ENCODE measurements at places on chromosomes 5 and 9. TPM values are rescaled to one million over a fixed set of nuclear protein-coding genes. Genes with fewer than 3 reads are reported as not detected.

- peaks cover 26% of the 10 kb centered on the region for H3K4me1 ChIP-seq
- no peaks in the 10 kb centered on the region for H3K27me3 ChIP-seq
- H3K4me3 ChIP-seq = no peak overlapping the region
- no peaks in the 10 kb centered on the region for H3K36me3 ChIP-seq
These were observed 102.9 kb downstream of the MARCHF3 start for GRCh38 chr5:126927429-126927828.

- H3K27me3 ChIP-seq = no peaks in the 10 kb centered on the region
- peak overlapping the region; percentile 76 for H3K27ac ChIP-seq
- H3K4me3 ChIP-seq = no peak overlapping the region
- no peaks in the 10 kb centered on the region for H3K36me3 ChIP-seq
These were observed 30.3 kb downstream of the ANGPTL2 start for GRCh38 chr9:127092041-127092608.

- peaks cover 28% of the 10 kb centered on the region for H3K4me1 ChIP-seq
- H3K4me3 ChIP-seq = peak overlapping the region; percentile 79
- peak; percentile 54 for DNase-seq
- H3K36me3 ChIP-seq = no peaks in the 10 kb centered on the region
- H3K27ac ChIP-seq = no peak overlapping the region
- peaks cover 25% of the 10 kb centered on the region for H3K27me3 ChIP-seq
These were observed 125.1 kb downstream of the PDE4D start for GRCh38 chr5:59768152-59769040.

- H3K27me3 ChIP-seq = peaks cover 57% of the 10 kb centered on the region
- H3K36me3 ChIP-seq = no peaks in the 10 kb centered on the region
- peak; percentile 84 for DNase-seq
- H3K4me1 ChIP-seq = peaks cover 51% of the 10 kb centered on the region
These were observed at the start of gene GSN for GRCh38 chr9:121267689-121268597. GSN (plus strand) TSS chr9:121268162; CDS start chr9:121301972, 33,810 bp downstream.

DNA sequence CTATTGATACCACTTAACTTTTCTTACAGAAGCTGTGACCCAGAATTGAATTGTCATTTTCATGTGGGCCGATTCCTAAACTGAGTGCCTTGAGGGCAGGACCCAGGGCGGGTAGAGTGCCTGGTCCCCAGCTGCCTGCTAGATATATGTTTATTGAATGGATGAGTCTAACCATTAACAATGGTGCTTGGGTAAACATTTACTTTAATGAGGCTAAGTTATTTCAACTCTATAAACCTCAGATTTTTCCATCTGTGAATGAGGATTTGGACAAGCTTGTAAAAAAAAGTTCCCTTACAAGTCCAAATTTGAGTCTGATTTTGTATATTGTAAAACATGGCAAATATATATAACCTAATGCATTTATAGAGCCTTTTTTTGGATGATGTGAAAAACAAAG is 181.8 kb upstream of the ELL2 start:
- no peak overlapping the region for H3K27ac ChIP-seq
- no peaks in the 10 kb centered on the region for H3K27me3 ChIP-seq
- peaks cover 42% of the 10 kb centered on the region for H3K4me1 ChIP-seq
- H3K4me3 ChIP-seq = no peak overlapping the region

DNA sequence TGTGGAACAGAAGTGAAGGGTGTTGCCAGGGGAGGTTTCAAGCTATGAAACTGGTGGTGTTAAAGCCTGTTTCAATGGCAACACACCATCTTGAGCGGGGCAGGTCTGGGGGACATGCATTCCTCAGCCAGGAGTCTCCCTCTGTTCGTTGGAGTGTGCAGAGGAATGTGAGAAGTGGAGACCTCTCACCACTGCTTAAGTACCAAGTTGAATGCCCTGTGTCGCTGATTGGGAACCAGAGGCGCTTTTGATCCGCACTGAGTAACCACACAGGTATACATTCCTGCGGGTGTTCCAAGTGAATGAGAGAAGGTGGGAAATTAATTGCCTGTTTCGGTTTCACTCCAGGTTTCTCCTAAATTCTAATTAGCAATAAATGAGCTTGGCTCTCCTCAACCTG is 99.4 kb downstream of the LIX1 start:
- no peaks in the 10 kb centered on the region for H3K36me3 ChIP-seq
- no peaks in the 10 kb centered on the region for H3K27me3 ChIP-seq
- no peak for DNase-seq
- no peak overlapping the region for H3K4me3 ChIP-seq
- H3K4me1 ChIP-seq = peaks cover 35% of the 10 kb centered on the region

DNA sequence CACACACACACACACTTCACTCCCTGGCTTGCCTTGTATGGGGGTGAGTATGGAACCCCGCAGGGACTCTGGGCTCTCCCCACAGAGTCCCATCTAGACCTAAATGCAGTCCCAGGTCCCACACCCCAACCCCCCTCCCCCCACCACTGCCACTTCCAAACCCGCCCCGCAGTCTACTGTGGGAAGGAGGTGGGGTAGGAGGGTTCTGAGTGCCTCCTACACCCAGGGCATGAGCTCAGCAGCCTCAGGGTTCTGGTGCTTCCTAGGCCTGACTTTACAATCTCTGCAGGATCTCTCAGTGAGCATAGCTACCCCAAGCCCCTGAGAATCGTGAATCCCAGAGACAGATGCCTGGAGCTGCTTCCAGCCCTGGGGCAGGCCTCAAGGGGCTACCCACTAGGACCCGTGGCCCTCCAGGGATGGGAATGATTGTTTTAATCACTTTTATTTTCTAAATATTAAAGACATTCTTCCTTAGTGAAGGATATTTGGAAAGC is 1.5 kb upstream of the NACC2 start:
- H3K27ac ChIP-seq = no peak overlapping the region
- no peaks in the 10 kb centered on the region for H3K36me3 ChIP-seq
- H3K4me3 ChIP-seq = peak overlapping the region; percentile 55
- peaks cover 43% of the 10 kb centered on the region for H3K27me3 ChIP-seq

- H3K36me3 ChIP-seq = peaks cover 16% of the 10 kb centered on the region
- peaks cover 3% of the 10 kb centered on the region for H3K4me1 ChIP-seq
- DNase-seq = no peak
- H3K27me3 ChIP-seq = no peaks in the 10 kb centered on the region
- no peak overlapping the region for H3K27ac ChIP-seq
These were observed 52.1 kb upstream of the RGMB start for GRCh38 chr5:98721231-98721928.

GRCh38 chr5:163347671-163348070 is 89.7 kb upstream of the CCNG1 start:
- no peak overlapping the region for H3K27ac ChIP-seq
- H3K36me3 ChIP-seq = no peaks in the 10 kb centered on the region
- H3K4me3 ChIP-seq = no peak overlapping the region
- H3K4me1 ChIP-seq = peaks cover 23% of the 10 kb centered on the region
- DNase-seq = peak; percentile 72

GRCh38 chr9:98147582-98147981 is 28.6 kb upstream of the TRIM14 start:
- H3K36me3 ChIP-seq = 0 out of 2 replicates have a peak, but pooled peaks cover 8% of the 10 kb centered on the region
- H3K4me3 ChIP-seq = no peak overlapping the region
- H3K4me1 ChIP-seq = no peaks in the 10 kb centered on the region

GRCh38 chr9:77954013-77954665 is 77.5 kb downstream of the GNAQ start:
- H3K4me1 ChIP-seq = peaks cover 84% of the 10 kb centered on the region
- no peaks in the 10 kb centered on the region for H3K27me3 ChIP-seq
- no peaks in the 10 kb centered on the region for H3K36me3 ChIP-seq
- peak overlapping the region; percentile 55 for H3K27ac ChIP-seq
- DNase-seq = no peak

GRCh38 chr5:80255431-80255810 is 427 bp downstream of the SERINC5 start:
- peak overlapping the region; percentile 93 for H3K4me3 ChIP-seq
- H3K4me1 ChIP-seq = peaks cover 64% of the 10 kb centered on the region

DNA sequence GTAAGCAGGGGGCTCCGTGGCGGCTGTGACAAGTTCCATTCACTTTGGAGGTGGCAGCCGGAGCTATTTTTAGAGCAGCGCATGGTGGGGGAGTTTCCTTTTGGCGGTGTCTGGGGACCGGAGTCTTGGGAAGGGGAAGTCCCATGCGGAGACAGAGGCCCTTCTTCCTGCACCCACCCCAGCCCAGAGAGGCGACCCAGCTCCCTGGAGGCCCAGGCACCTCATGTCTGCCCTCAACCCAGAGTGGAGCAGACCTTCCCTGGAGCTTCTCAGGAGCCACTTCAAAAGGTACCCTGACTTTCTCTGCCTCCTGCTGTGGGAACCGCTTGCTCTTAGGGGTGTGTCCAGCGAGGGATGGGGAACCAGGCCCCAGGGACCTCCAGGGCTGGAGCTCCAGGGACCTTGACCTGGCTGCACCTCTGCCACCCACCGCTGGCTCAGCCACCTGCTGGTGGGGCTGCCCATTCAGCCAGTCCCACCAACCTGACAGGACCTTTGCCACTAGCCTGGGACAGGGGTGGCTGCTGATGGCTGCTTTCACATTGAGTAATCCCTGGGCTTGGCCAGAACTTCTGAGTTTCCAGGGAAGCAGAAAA is 34.1 kb downstream of the NEK6 start:
- no peak overlapping the region for H3K4me3 ChIP-seq
- H3K27ac ChIP-seq = no peak overlapping the region
- H3K4me1 ChIP-seq = peaks cover 16% of the 10 kb centered on the region
- DNase-seq = no peak

DNA sequence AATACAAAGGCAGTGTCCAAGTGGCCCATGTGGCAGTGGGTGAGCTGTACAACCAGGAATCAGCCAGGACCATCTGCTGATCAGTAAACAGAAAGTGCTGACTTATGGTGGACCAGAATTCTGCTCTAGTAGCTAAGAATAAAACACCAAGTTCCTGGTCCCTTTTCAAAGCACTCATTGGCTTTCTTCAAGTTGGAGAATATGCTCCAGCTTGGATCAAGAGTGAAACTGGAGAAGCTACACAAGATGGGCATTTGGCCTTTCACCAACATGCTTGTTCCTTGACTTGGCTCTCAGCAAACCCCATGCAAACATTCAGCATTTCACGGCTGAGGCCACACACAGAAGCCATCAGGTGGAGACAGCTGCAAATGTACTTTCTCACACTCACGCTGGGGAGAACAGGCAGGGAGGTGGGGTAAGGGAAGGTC is 32.1 kb downstream of the MARCHF3 start:
- H3K4me1 ChIP-seq = peaks cover 17% of the 10 kb centered on the region
- no peak overlapping the region for H3K27ac ChIP-seq
- H3K4me3 ChIP-seq = no peak overlapping the region

GRCh38 chr9:1941989-1942388 is 73.2 kb upstream of the SMARCA2 start:
- no peaks in the 10 kb centered on the region for H3K27me3 ChIP-seq
- no peak for DNase-seq
- no peaks in the 10 kb centered on the region for H3K36me3 ChIP-seq
- no peaks in the 10 kb centered on the region for H3K4me1 ChIP-seq
- H3K27ac ChIP-seq = no peak overlapping the region
- H3K4me3 ChIP-seq = no peak overlapping the region

- peak overlapping the region; percentile 62 for H3K4me3 ChIP-seq
- H3K36me3 ChIP-seq = no peaks in the 10 kb centered on the region
- peaks cover 46% of the 10 kb centered on the region for H3K4me1 ChIP-seq
- H3K27me3 ChIP-seq = peaks cover 99% of the 10 kb centered on the region
These were observed 6.9 kb upstream of the OTP start for GRCh38 chr5:77645158-77645994.

DNA sequence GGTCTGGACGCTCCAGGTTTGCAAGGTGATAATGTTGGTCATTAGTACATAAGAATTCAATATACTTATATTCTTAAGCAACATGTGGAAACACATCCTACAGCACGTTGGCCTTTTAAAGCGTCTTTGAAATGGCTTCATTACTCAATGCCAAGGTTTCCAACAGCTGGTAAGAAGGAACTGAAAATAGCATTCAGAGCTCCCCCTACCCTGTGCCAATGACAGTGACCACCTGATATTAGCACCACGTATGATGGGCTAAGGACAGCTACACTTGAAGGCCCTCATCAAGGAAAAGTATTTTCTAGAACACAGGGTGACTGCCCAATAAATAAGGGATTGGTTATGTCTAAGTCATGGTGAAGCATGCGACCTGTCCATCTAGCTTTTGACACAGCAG is 9.9 kb downstream of the ZNF622 start:
- H3K36me3 ChIP-seq = peaks cover 52% of the 10 kb centered on the region
- DNase-seq = no peak
- no peak overlapping the region for H3K27ac ChIP-seq
- H3K4me1 ChIP-seq = peaks cover 8% of the 10 kb centered on the region
- no peak overlapping the region for H3K4me3 ChIP-seq

DNA sequence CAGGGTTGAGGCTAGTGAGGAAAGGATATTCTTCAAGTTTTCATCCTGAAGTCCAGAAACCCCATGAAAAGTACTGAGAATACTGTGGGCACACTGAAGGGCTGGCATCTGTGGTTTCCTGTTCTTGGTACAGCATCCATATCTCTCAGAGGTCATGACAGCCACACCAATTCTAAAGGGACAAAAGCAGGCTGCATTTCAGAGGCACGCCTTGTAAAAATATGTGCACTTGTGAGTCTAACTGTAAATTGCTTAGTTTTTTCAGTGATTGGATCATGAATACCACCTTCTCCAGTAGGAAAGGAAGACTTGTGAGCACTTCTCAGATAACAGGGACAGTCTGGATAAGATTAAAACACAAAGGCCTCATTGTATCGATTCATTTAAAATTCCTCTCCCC is 230.9 kb downstream of the NTRK2 start:
- DNase-seq = no peak
- H3K4me3 ChIP-seq = no peak overlapping the region
- no peaks in the 10 kb centered on the region for H3K27me3 ChIP-seq
- H3K27ac ChIP-seq = no peak overlapping the region
- no peaks in the 10 kb centered on the region for H3K36me3 ChIP-seq

- H3K27me3 ChIP-seq = no peaks in the 10 kb centered on the region
- H3K4me3 ChIP-seq = no peak overlapping the region
- peaks cover 12% of the 10 kb centered on the region for H3K4me1 ChIP-seq
- H3K27ac ChIP-seq = no peak overlapping the region
- peaks cover 2% of the 10 kb centered on the region for H3K36me3 ChIP-seq
These were observed 28.3 kb upstream of the SPIN1 start for GRCh38 chr9:88359974-88360373.

GRCh38 chr5:35103637-35104299 is 56.0 kb upstream of the AGXT2 start:
- no peak overlapping the region for H3K27ac ChIP-seq
- DNase-seq = no peak
- no peaks in the 10 kb centered on the region for H3K27me3 ChIP-seq
- peaks cover 5% of the 10 kb centered on the region for H3K36me3 ChIP-seq
- no peak overlapping the region for H3K4me3 ChIP-seq
- peaks cover 10% of the 10 kb centered on the region for H3K4me1 ChIP-seq

DNA sequence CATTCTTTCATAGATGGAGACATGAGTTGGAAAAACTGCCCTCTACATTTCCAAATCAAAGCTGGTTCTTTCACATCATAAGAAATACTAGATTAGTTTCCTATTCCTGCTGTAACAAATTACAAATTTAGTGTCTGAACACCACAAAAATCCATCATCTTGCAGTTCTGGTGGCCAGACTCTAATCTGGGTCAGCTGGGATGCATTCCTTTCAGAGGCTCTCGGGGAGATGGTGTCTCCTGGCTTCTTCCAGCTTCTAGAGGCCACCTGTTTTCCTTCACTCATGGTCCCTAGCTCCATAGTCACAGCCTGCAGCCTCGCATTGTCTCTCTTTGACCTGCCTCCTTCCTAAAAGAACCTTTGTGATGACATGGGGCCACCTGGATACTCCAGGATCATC is 65.2 kb downstream of the RETREG1 start:
- H3K4me1 ChIP-seq = peaks cover 6% of the 10 kb centered on the region
- no peaks in the 10 kb centered on the region for H3K27me3 ChIP-seq
- DNase-seq = no peak
- no peak overlapping the region for H3K4me3 ChIP-seq
- H3K27ac ChIP-seq = no peak overlapping the region
- no peaks in the 10 kb centered on the region for H3K36me3 ChIP-seq

The FOXD4L6 gene
- not detected for total RNA-seq

The FAM170A gene
- total RNA-seq = not detected

The SLC36A1 gene
- 13.7 TPM for total RNA-seq

The ELOVL7 gene
- 7.8 TPM for total RNA-seq

The NHP2 gene
- 264 TPM for total RNA-seq

The ARL14EPL gene
- total RNA-seq = not detected

The TNFSF8 gene
- not detected for total RNA-seq

The PCDHGB4 gene
- total RNA-seq = 8.8 TPM

The ANKRD34B gene
- total RNA-seq = 3.6 TPM
